NCI-H1930 (cell line): ENCODE measurements at places on chromosomes 4 and X.
A peak's percentile ranks its signal among the peaks of the same experiment; 100 is the strongest.

DNA sequence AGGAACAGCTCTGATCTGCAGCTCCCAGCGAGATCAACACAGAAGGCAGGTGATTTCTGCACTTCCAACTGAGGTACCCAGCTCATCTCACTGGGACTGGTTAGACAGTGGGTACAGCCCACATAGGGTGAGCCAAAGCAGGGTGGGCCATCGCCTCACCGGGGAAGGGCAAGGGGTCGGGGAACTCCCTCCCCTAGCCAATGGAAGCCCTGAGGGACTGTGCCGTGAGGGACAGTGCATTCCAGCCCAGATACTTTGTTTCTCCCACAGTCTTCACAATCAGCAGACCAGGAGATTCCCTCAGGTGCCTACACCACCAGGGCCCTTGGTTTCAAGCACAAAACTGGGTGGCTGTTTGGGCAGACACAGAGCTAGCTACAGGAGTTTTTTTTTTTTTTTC lies 555.9 kb downstream of the BCOR start:
- DNase-seq = no peak

DNA sequence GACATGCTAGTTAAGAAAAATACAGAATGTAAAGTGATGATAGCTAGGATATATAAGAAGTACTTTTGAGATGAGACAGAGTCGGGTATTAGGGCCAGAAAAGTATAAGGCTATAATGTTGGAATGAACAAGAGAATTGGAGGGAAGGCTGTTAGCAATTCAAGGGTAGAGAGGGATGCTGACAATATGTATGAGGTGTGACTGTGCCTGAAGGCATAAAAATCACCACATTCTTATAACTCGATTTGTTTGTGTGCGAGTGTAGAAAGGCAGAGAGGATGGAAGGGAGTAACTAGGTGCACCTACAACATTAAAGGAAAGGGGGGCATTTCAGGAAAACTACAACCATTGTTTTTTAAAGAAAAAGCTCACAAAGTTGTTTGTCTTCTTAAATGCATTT lies 86.0 kb downstream of the FAT4 start:
- DNase-seq = no peak

DNA sequence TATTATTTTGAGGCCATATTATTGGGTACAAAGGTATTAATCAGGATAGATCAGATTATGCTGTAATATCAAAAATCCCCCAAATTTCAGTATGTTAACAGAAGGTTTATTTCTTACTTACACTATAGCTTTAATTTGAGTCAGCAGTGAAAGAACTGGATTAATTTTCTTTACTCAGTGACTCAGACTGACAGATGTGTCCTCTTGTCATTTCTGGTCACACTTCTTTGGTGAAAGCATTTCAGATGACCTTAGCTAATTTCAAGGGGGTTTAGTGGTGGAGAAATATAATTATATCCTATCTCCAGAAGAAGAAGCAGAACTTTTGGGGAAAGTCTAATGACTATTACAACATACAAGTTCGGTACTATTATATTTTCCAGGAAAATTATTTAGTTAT lies 12.4 kb downstream of the DDIT4L start:
- DNase-seq = no peak

DNA sequence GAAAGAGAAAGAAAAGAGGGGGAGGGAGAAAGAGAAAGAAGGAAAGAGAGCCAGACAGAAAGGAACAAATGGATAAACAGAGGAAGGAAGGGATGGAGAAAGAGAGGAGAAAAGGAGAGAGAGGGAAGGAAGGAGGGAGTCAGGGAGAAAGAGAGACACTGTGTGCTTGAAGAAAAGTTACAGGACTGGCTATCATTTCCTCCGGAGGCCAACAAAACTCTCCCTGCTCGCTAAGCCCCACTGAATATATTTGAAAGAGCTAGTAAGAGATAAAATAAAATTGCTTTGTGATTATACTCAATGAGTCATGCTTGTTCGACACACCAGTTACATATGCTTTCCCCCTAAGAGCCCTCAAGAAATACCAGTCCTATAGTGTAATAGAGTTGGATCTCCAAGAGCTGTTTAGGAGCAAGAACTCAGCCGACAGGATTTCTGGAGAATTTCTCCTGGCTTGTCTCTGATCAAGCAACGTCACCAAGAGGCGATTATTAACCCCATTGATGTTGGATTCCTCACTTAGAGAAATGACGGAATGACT lies 102.2 kb downstream of the MXRA5 start:
- DNase-seq = no peak

GRCh38 chr4:86141161-86141560 lies 218.7 kb downstream of the MAPK10 start:
- no peak for DNase-seq

GRCh38 chr4:153152501-153153338 lies 51.5 kb upstream of the TRIM2 start:
- peak; percentile 35 for DNase-seq

GRCh38 chr4:4762909-4763821 lies 96.3 kb upstream of the MSX1 start:
- DNase-seq = no peak

DNA sequence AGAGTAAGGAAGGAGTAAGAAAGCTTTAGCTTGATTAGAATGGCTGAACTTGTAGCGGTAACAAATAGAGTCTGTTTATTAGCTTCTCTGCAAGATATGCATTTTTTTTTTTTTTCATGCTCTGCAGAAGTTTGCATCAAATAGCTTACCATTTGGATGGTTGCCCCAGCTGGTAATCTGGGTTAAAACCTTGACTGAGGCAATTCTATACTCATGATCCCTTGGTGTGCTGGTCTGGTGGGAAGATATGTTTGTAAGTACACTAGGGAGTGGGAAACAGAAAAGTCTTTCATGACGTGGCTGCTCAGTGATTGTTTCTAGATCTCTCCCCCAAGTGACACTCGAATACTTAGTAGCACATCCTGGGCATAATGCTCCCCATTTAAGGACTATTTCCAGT lies 32.1 kb downstream of the SEPTIN11 start:
- DNase-seq = no peak

- no peak for DNase-seq
These were observed 42.6 kb downstream of the GABRG1 start for GRCh38 chr4:46081248-46081647.

DNA sequence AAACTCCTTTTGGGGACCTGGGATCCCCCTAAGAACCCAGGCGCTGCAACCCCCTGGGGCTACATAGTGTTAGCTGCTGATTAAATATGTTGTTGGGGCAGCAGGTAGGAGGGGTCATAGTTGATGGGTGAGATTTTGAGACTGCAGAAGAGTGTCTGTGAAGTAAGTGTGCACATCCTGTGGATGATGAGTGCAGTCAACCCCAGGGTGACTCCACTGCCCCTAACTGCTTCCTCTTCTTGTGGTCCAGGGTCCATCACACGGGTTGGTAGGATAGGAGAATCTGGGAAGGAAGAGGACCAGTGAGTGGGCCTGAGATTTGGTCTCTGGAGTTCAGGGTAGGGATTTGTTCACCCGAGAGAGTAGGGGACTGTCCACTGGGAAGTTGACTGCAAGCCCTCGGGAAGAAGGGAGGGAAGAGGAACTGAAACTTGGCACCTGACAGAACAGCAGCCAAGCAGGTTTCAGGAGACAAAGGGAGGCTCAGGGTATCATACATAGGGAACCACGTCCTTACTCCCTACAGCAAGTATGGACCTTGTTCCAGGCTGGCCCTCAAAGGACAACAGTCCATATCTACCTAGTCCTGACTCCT lies 8.5 kb downstream of the DLG3 start:
- DNase-seq = no peak

DNA sequence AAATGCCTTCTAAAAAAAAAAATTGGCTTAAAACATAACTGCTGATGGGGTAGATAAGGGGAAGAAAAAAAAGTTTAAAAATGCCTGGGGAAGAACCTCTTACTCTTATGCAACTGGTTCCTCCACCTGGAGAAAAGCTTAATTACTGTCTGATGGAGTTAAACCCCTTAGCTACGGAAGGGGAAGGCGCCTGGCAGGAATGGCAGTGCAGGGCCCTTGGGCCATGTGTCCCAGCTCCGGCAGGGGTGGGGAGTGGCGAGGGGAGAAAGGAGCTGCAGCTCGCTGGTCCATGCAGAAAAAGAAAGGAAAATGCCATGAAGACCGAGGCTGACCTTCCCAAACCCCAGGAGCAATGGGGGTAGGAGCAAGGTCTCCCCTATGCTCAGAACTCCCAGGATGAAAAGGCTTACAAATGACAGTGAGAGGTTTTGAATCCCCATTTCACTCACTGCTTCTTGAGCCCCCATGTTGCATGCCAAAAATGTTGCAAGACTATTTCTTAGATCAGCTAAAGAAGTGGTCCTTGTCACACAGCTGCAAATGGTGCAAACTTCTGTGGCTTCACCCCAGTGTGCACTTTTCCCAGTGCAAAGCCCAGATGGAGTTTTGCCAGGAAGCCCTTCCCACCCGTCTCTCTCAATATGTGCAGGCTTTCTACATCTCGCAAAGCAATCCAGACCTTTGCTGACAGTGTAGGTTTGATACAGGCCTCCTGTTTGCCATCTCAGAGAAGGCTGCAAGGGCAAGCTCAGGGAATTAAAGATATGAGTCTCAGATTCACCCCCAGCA lies 204.8 kb upstream of the CT83 start:
- DNase-seq = no peak

- DNase-seq = no peak
These were observed 347.7 kb downstream of the HS3ST1 start for GRCh38 chr4:11081006-11081405.

DNA sequence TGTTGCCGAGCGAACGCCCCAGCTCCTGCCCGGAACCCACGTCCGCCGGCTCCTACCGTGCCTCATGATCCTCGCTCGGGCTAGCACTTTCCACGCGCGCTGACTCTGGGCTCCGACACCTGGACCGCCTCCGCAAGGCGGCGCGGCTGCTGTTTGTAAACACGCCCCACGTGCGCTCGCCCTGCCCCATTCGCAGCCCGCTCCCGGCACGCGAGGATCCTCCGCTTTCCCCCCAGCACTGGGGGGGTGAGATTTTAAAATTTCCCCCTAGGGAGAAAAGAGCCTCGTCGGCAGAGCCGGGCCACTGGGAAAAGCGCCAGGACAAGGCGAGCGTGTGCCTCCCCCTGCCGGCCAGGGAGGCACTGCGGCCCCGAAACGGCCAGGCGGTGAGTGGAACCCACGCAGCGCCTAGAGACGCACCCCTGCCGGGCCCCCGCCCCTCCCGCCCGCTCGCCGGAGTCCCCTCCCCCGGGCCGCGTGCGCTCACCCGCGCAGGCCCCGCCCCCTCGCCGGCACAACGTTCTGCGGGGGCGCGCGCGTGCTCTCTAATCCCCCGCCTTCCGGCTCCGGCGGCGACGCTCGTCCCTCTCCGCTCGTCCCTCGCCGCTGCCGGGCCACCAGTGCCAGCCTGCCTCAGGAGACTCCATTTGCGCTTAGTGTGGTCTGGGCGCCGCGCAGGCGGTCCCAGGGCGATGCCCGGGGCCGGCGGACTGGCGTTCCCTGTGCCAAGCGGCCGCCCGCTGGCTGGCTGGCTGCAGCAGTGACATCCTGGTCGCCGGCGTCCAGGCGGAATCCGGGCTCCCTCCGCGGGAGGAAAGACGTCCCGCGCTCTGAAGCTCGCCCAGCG lies at the start of gene TIGD2:
Gene TIGD2 (plus strand): TSS at position 548 of the 847 bp plus-strand sequence. CDS start 1,442 bp downstream, outside the sequence.
- DNase-seq = peak; percentile 85

DNA sequence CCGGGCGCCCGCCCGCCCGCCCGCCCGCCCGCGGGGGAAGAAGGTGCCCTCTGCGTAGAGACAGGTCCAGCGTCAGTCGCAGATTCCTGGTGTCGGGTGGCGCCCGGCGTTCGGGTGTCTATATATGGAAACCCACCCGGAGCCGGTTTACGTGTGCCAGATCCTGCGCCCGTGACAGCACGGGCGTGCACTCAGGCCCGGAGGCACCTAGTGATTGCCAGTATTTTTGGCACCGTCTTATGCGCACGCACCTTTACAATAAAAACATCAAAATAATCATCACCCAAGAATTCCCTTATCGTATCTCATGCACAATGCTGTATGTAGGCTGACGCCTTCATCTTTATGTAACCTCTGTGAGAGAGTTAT lies 519 bp downstream of the SLC25A4 start:
- DNase-seq = no peak

- DNase-seq = no peak
These were observed 381.7 kb downstream of the GPAT3 start for GRCh38 chr4:83917572-83917971.

DNA sequence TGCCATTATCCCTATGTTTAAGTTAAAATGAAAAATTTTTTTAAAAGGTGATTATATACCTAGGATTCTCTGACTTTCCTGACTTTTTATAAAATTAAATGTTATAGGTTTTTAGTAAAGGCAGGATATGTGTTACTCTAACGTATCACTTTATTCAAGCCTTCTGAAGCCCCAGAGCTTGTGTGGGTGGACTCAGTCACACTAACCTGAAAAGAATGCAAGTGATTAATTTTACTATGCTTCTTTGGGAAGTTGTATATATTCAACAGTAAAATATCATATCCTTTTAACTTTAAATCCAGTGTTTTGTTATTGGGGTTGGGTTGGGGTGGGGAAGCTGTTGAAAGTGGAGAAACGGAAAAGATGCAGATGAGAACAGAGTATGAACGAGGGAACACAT lies 22.8 kb downstream of the PDLIM3 start:
- DNase-seq = no peak

GRCh38 chrX:43718546-43718945 lies 62.4 kb downstream of the MAOA start:
- no peak for DNase-seq

GRCh38 chrX:150036181-150036580 lies 97.9 kb upstream of the EOLA2 start:
- no peak for DNase-seq
